ENCODE measurements at places on chromosomes 2 and 18. TPM values are rescaled to one million over a fixed set of nuclear protein-coding genes. Genes with fewer than 3 reads are reported as not detected.

Gene EDAR
- 7.4 TPM for polyA plus RNA-seq

GRCh38 chr2:74554820-74555531 is 456 bp downstream of the DOK1 start:
- DNase-seq = no peak

- no peak for DNase-seq
Observed at GRCh38 chr2:36425608-36426355, 70.2 kb downstream of the CRIM1 start.

GRCh38 chr2:29361231-29361630 is 246.0 kb downstream of the CLIP4 start:
- no peak for DNase-seq
